CD4-positive, alpha-beta T cell treated with Interleukin-21 for 1 hour (primary cell): ENCODE measurements at places on chromosomes 5 and 9.

DNA sequence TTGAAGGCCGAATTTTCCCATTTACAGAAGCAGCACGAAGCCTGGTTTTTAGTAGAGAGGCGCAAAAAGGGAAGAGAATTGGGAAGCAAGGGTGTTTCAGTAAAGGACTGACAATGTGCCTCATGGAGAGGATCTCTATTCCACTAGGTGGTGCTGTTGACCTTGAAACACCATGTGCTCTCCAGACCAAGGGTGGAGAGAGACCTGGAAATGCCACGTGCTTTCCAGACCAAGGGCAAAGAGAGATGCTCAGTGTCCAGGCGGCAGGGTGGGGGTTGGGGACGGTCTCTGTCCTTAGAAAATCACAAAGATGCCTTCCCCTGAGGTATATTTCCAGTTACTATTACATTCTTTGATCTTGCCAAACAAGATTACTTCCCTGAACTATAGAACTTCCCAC is 425.3 kb downstream of the CSNK1G3 start:
- no peak for DNase-seq

DNA sequence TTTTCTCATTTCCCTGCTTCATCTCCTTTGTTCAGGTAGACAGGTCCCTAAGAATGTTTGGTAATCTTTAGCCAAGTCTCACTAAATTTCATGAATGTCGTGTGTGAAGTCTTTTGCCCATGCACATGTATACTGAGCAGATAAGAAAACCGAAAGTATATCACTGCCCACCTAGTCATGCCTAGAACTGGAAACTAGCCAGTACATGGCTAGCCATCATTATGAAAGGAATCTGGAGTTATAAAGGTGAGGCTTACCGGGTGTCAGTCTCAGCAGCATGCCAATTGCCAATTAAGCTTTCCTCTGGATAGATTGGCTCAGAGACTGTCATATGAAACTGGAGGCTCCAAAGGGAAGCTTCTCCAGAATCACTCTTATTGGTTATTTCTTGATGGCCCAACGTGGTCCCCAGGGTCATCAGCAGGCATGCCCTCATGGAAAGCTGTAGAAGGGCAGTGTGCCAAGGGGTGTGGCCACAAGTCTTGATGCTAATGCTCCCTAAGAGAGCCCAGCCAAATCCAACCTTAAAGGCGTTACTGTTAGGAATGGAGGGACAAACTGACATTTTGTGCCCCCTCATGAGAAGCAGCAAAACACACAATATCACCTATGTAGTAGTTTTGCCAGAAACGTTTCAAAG is 307.3 kb upstream of the PIK3R1 start:
- no peak for DNase-seq

GRCh38 chr9:73595036-73595545 is 443.4 kb downstream of the ANXA1 start:
- DNase-seq: no peak

GRCh38 chr5:143775258-143775657 is 36.7 kb upstream of the HMHB1 start:
- no peak for DNase-seq

DNA sequence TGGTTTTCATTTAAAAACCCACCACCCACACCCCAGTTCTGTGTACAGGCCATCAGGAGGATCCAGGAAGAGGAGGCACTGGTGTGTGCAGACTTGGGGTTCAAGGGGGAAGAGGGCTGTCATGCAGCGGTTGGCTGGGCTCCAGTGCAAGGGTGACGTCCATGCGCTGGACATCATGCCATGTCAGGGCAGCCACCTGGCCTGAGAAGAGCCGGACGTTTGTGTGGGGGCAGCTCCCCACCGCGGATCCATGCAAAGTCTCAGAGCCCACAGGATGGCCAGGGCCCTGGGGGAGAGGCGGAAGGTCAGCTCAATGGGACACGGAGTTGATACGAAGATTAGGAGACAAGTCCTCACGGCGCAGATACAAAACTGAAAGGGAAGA is 11.1 kb downstream of the BRD9 start:
- DNase-seq: no peak

DNA sequence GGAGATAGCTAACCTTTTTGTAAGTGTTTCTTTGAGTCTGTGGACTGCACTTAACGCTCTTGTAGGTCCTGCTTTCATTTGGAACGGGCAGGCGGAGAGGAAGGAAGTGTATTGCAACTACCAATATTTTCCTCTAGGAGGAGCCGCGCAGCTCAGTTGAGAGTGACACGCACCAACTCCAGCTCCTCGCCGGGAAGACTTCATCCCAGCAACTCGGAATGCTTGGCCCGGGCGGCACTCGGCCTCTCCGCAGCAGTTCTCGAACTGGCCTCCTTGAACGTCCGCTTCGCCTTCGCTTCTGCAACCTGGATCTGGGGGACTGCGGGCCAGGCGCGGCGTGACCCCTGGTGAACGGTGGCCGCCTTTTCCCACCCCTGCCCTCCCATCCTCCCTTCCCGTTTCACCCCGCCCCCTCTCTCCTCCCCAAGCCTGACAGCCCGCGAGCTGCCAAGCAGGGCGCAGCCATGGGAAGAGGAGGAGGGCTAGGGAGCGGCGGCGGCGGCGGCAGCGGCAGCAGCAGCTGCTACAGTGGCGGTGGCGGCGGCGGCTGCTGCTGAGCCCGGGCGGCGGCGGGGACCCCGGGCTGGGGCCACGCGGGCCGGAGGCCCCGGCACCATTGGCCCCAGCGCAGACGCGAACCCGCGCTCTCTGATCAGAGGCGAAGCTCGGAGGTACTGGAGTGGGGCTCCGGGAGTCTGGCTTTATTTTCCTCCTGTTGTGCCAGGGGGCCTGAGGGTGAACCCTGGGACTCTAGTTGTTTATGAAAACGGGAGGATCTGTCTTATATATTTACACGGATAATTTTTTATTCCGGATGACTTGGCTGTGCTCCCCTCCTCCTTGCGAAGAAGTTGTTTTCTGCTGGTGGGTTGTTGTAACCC is at the start of gene GHR:
TSS of gene GHR (plus strand) at position 155 of the 881 bp plus-strand sequence. CDS start 142,436 bp downstream, outside the sequence.
- peak; percentile 14 for DNase-seq

DNA sequence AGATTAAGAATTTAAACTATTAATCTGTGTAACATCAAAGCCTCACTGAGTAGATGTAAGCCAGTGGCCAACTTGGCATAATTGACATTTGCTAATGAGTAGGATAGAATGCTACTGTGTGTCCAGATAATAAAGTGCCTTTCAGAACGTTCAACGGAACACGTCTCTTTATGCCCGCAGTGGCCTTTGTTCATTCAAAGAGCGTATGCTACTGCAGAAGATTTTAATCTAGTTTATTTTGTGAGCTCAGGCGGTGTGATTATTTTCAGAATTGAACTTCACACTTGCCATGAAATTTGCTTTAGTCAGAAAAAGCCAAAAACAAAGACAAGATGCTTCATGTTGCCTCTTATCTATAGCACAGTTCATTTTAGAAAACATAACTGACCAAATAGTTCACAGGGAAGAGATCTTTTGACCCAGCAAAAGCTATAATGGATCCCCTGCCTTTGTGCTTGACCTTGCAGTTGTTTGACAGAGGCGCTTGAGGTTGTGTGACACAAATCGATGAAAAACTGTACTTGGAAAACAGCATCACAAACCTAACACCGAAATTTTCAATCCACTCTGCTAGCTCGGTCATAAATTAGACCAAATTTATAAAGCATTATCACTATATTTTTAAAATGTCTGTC is 530.9 kb upstream of the TYRP1 start:
- DNase-seq: no peak

DNA sequence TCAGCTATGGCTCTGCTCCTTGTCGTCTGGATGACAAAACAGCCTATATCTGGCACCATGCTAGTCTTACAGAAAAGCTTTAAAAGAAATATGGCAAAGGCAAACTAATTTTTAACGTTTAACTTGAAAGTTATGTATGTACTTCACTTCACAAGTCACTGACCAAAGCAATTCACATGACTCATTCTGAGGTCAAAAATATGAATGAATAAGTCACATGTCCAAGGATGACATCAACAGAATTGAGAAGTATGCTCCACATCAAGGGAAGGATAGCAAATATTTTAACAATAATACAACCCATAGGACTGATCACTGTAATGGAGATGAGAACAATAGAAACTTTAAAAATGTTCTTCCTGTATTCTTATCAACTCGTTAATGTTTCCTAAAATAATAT is 1072.6 kb upstream of the NUDT12 start:
- no peak for DNase-seq

DNA sequence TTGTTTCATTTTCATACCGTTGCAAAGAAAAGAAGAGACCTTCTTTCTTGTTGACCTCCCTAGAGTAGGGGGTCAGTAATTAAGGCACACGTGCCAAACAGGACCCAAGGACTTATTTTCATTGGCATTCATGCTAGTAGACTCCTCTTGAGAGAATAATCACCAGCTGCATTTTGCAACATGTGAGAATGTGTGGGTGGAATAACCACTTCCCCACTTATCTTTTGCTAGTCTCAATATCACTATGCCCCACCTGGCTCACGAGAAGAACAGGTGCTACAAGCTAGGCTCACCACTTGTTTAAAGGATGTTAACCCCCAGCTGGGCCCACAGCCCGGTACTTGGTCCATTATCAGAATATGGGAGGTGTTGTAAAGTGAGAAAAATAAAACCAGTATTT is 460.7 kb upstream of the MEF2C start:
- DNase-seq: no peak

GRCh38 chr5:98414938-98415337 is 358.5 kb upstream of the RGMB start:
- DNase-seq: no peak

- DNase-seq: peak; percentile 22
These were observed 34.3 kb upstream of the RPS23 start for GRCh38 chr5:82312373-82312856.

DNA sequence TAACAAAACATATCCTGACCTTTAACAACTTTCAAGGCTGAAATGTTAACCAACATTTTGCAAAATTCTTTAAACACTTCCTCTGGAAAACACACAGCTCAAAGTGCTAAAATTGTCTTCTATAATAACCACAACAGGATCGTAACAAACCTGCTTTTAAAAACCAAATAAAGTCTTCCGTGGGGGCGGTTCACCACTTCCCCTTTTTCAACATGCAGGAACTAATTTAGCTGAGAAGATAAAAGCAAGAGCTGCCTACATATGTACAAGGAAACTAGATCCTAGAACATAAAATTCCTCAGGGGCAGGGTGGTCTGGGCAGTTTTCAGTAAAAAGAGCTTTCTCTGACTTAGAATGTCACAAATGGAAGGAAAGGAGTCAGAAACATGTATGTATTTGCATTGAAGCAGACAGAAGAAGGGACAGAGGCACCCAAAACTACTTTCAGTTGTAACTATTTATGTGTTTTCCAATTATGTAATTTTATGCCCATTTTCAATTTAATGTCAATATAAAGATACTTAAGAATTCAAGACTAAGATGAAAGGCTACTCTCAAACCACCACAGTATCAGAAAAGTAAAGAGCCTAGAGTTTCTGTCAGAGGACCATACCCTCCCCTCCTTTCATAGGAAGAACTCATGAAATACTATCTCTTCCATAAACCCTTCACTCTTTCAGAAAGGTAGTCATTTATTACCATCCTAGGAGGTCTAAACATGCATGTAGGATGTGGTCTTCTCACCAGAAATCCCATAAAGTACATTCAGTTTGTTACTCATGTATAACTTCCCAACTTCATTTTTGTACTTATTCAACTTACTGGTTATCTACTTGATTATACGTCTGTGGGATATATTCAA is 185.9 kb upstream of the RASA1 start:
- peak; percentile 47 for DNase-seq

DNA sequence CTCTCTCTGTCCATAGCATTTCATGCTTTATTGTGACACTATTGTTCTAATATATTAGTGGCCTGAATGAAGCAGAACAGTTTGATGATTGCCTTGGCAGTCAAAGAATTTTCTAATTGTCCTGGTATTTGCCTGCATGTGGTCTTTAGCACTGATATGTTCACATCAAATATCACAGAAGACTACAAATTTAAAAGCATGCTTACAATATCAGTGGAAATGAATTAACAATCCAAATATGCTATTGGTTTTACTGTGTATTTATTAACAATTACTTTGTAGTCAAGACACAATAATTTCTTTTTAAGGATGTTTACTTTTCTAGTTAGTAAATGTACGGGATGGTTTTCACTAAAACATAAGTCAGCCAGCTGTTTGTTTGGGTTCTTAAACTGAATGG is 18.3 kb downstream of the EFNA5 start:
- no peak for DNase-seq

DNA sequence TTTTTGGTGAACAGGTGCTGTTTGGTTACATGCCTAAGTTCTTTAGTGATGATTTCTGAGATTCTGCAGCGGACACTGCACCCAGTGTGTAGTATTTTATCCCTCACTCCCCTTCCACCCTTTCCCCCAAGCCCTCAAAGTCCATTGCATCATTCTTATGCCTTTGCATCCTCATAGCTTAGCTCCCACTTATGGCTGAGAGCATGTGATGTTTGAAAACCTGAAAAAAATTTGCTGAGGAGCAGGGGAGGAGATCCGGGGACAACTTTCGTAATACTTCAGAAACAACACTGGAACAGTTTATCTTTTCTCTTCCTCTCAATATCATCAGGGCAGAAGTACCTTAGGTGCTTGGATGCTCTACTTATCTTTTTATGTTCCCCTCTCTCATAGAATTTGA is 226.4 kb downstream of the ADAMTS6 start:
- DNase-seq: no peak

DNA sequence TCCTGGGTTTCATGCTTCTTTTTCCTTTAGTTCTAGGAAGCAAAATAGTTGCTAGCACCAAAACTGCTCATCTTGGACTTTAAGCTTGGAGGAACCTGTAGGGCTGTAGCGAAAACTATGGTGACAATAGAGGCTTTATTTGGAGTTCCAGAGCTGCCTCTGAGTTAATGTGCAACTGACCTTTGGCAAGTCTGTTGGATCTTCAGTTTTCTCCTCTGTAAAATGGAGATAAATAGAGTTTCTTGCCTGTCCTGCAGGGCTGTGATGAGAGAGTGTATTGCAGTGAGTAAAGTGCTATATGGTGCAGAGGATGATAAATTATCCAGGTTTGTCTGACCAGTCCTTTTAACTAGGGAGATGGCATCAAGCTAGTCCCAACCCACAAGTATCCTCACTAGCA is 417.0 kb downstream of the MAN2A1 start:
- no peak for DNase-seq

- DNase-seq: peak; percentile 61
These were observed 74.8 kb downstream of the SLF1 start for GRCh38 chr5:94693043-94693822.

DNA sequence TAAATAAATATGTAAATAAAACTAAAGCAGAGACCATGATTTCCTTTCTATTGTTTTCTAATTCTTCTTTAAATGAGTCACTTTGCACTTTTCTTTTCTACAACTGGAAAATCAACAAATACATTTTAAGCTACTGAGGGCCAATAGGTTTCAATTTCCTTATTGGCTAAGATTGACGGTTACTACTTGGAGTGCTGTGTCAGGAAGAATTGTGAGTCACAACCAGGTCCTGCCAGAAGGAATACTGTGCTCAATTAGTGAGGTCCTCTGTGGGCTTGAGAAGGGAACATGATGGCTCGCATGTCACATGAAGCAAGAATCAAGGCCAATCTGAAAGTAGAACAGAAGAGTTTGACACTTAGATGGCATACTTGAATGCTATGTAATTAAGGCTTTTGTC is 110.8 kb downstream of the HMHB1 start:
- no peak for DNase-seq

- no peak for DNase-seq
These were observed 19.9 kb upstream of the PUM3 start for GRCh38 chr9:2863831-2864230.
